ENCODE measurements at places on chromosomes 1 and 21.

DNA sequence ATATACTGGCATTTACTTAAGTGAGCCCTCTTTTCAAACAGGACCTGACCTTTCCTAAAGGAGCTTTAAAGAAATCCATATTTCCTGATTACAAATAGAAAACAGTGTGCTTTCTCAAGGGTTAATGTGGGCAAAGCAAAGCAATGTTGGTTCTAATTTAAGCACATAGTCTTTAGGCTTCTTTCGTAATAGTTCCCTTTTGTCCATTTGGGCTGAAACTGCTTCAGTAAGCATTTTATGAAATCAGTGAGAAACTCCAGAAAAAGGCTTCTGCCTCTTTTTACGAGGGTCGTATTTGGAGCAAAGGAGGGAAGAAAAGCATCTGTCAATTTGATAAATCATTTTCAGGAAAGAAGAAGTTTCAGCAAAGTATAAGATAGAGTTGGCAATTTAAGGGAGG, 331.2 kb downstream of the KIF26B start:
- no peak for DNase-seq

GRCh38 chr1:157249739-157250138, 111.5 kb upstream of the ETV3 start:
- no peak for DNase-seq

GRCh38 chr21:34801519-34802132, 132.8 kb downstream of the CLIC6 start:
- DNase-seq, result peak; percentile 28

GRCh38 chr21:43810505-43811261, 21.3 kb downstream of the RRP1 start:
- peak; percentile 98 for DNase-seq

GRCh38 chr1:26799479-26800142, 11.9 kb downstream of the PIGV start:
- DNase-seq, result no peak

Data from GM12891 (cell line).